Stimulated activated CD4-positive, alpha-beta T cell treated with anti-CD3 and anti-CD28 coated beads, Interleukin-4, amount 100 ng/mL, for 48 hours (primary cell): ENCODE measurements at places on chromosomes 12 and 14.

- no peak for DNase-seq
Measured at GRCh38 chr12:65868133-65868705, 43.9 kb downstream of the HMGA2 start.

GRCh38 chr12:88052686-88053085 lies 23.5 kb upstream of the C12orf50 start:
- no peak for DNase-seq

- no peak for DNase-seq
Measured at GRCh38 chr14:53167602-53168328, 14.6 kb upstream of the DDHD1 start.

DNA sequence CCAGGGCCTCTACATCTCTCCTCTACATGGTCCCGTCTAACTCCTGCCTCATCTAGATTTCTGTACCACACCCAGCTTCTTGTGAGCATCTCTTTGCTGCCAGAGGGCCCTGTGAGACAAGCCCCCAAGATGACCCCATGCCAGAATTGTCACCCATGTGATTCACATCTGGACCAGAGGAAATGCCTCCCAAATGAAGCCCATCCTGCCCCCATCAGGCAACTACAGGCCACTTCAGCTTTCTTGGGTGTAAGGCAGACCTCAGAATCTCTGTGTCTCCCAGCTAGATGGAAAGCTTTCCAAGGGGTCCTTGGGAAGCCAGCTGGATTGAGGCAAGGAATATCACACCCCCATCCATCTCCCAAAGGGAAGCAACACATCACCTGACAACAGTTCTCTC lies 9.3 kb upstream of the OAS3 start:
- DNase-seq, result no peak

GRCh38 chr14:103656031-103656755 lies 27.2 kb downstream of the KLC1 start:
- no peak for DNase-seq

DNA sequence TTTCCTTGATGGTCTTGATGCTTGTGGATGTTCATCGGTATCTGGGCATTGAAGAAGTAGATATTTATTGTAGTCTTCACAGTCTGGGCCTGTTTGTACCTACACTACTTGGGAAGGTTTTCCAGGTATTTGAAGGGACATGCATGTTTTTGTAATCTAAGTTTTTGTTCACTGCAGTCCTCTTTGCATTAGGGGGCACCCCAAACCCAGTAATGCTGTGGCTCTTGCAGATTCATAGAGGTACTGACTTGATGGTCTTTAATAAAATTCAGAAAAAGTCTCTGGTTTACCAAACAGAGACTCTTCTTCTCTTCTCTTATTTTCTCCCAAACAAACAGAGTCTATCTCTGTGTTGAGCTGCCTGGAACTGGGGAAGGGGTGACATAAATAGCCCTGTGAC lies 150.9 kb upstream of the SLC16A7 start:
- DNase-seq, result no peak

GRCh38 chr14:76887191-76887590 lies 61.0 kb downstream of the LRRC74A start:
- DNase-seq, result no peak

DNA sequence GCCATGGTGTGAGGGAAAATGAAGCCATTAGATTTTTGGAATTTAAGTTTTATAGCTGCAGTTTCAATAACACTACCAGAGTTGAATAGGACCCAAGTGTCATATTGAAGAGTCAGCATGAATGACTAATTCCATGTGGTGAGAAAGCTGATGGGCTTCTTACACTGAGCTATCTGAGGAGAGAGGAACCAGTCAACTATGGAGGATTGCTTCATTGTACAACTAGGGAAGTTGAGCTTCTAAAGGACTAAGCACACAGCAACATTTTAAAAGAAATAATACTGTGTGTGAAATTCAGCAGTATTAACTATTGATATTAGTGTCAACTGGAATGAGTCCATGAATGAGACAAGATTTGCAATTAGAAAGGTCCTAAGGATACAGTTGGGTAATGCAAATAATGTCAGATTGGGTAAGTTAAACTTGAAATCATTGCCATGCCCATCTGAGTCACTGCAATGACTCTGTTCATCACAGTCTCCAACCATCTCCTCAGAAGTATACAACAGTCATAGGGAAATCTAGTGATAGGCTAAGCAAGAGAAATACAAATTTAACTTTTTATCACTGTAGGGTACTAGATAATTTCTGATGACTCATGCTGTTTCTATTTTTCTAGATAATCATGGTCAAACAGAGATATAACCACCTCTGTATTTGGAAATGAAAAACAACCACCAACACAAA lies 394.2 kb downstream of the FSCB start:
- DNase-seq, result no peak

GRCh38 chr14:89365061-89365801 lies 51.8 kb downstream of the FOXN3 start:
- peak; percentile 44 for DNase-seq

GRCh38 chr12:52926596-52927234 lies 21.8 kb upstream of the KRT8 start:
- no peak for DNase-seq

DNA sequence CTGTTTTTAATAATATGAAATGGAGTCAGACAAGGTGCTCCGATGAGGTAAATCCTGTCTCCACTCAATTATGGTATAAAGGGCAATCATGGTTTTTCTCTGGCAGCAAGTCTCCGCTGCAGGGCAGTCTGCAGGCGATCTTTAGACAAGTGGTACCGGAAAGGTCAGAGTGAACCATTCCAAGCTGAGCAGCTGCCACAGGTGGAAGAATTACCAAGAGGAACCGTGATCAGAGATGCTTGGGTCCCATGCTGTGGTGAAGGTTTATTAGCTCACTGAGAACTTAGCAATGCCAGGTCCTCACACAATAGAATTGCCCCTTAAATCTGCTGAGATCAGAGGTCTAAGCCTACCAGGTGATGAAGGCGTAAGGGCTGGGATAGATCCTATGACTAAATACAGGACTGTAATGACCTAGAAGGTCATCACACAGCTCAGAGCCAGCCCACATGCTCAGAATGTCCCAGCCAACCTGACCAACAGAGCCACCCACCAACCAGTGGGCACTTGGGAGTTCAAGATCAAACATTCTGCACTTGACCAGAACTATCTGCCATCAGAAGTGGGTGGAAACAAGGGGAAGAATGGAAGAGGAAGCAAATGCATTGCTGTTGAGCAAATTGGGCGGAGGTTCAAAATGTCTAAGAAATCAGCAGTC lies 175.2 kb upstream of the BCL2L14 start:
- no peak for DNase-seq

DNA sequence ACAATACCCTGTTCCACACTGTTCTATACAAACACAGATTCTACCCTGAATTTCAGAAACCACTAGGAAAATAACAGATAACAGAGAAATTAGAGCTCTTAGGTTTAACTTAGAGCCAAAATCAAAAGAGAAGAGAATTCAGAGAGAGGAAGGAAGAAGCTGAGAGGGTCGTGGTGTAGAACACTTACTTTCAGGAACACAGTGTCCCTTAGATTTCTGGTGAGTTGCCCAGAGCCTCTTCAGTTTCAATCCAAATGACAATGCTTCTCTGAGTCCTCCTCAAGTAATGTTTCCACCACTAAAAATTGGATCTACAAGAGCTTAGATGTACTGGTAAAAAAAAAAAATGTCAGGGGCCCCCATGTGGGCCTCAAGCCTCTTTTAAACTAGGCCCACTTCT lies 2.6 kb downstream of the YAF2 start:
- DNase-seq, result no peak

DNA sequence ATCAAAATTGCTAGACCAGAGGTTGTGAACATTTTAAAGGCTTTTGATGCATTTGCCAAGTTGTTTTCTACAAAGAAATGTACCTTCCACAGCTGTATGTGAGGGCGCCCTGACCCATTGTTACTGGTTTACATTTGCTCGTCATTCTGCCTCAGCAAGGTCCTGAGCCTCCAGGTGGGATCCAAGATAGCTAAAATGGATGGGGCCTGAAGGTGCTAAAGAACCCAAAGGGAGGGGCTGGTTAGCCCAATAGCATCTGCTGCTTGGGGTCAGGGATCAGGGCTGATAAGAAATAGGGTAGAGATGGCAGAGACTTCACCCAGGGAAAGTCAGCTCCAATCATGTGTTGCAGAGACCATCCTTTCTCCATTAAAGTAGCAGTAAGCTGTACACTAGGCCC lies 43.1 kb downstream of the GALNT16 start:
- no peak for DNase-seq

DNA sequence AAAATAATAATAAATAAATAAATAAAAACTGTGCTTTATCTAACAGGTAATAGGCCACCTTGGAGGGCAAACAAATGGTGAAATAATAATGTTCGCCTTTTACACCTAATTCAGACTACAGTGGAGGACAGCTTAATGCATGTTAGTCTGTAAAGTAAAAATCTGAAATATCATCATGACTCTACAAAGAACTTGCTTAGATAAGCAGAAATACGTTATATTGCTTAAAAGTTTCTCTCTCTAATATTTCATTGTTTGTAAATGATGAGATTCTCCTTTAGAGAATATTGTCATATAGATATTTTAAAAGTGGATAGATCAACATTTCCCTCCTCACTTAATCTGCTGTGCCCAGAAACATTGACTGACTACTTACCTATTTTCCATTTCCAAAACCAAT lies 98.7 kb upstream of the PDZRN4 start:
- DNase-seq, result no peak

GRCh38 chr14:93957751-93958566 lies 18.4 kb downstream of the ASB2 start:
- no peak for DNase-seq

GRCh38 chr14:102982852-102983470 lies 60.5 kb downstream of the AMN start:
- DNase-seq, result no peak

- no peak for DNase-seq
Measured at GRCh38 chr12:80766897-80767296, 50.2 kb downstream of the MYF5 start.
